Cortex of kidney (tissue), 1 donor: ENCODE measurements at places on chromosomes 6 and 20.

GRCh38 chr20:18388860-18389259, 78.0 kb downstream of the DZANK1 start:
- DNase-seq: no peak

DNA sequence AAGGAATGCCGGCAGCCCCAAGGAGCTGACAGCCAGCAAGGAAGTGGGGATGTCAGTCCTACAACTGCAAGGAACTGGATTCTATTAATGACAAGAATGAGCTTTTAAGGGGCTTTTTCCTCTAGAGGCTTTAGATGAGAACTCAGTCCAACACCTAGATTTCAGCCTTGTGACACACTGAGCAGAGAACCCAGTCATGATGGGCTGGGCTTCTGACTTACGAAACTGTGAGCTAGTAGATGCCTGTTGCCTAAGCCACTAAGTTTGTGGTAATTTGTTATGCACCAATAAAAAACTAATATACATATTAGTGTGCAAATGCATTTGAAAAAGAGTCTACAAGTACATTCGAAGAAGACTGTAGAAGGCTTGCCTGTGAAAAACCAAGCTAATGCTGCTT, 263.3 kb downstream of the SOX4 start:
- DNase-seq: no peak

GRCh38 chr6:169266746-169267591, 13.3 kb upstream of the THBS2 start:
- no peak for DNase-seq

GRCh38 chr6:35602133-35602946, 86.4 kb downstream of the FKBP5 start:
- DNase-seq: no peak

DNA sequence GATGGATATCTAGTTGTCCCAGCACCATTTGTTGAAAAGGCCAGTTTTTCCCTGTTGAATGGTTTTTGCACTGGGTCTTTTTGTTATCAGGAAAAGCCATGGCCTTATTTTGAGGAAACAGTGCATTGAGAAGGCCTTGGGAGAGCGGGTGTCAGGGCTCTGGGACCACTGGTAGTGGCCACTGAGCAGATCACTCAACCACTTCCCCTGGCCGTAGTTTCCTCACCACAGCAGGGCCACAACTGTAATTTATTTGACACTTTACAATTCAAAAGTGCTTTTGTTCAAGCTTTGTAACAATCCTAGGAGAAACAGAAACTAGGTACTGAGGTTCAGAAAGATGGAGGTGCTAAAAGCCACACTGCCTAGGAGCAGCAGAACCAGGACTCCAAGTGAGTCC, 281.8 kb downstream of the GMDS start:
- DNase-seq: no peak

DNA sequence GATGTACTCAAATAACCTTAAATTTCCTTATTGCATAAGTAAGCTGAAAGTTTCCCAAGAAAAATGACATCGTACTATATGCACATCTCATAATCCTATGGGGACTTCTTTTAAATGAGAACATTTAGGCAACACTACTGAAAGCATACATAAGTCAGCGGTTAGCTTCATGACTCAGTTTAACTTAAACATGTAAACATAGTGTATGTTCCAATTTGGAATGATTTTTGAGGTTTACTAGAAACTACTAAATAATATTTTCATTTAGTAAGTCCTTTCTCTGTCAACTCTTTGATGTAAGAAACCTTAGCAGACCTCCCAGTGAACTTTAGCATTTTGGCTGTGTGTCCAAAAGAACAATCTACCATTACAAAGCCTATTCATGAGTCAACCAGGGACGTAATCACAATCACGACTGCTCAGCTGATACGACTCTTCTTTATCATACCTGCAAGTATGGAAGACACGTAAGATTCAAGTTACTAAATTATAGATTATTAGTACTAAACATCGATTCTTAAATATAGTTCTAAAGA, 19.3 kb downstream of the HIVEP2 start:
- no peak for DNase-seq

GRCh38 chr20:31890646-31891045, 20.2 kb downstream of the TTLL9 start:
- DNase-seq: no peak

DNA sequence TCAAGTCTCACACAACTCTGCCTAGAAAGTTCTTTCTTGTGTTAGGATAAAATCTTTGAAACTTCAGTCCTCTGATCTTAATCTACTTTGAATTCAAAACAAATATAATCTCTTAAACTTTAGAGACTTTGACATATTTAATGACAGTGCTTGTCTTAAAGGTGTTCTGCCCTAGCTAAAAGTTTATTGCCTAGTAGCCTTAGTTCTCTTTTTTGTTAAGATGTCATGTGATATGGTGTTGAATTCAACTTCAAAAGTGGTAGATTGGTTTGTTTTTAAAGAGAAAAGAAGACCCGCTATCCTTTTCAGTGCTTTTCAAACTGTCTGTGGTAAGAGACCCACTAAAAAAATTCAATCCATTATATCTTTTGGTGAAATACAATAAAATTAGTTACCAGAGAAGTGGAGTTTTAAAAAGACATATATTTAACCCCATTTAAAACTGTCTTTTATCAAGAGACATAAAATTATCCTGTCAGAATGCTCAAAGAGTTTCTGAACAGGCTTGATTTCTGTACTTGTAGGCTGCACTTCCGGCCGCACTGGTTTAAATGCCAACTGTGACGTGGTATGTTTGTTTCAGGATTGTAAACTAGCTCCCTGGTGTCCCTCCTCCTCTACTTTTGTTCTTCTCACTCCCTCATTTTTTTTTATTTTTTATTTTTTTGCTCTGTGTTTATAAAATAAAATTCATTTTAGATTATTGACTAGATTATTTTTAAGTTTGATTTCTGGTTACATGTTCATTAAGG, 76.5 kb downstream of the QKI start:
- DNase-seq: no peak

GRCh38 chr6:34231566-34232336, 4.9 kb upstream of the HMGA1 start:
- no peak for DNase-seq
